Testis (tissue), 5 donors: ENCODE measurements at places on chromosomes 5 and 9. TPM values are rescaled to one million over a fixed set of nuclear protein-coding genes. Genes with fewer than 3 reads are reported as not detected.

Gene IL13
- 73.4 TPM for polyA plus RNA-seq

Gene PCDHB13
- 2.6 TPM for polyA plus RNA-seq

Gene SPINK4
- polyA plus RNA-seq = not detected

GRCh38 chr9:116391306-116391900, 237.8 kb downstream of the PAPPA start:
- no peaks in the 10 kb centered on the region for H3K36me3 ChIP-seq
- H3K27me3 ChIP-seq = no peaks in the 10 kb centered on the region
- DNase-seq = no peak
- H3K27ac ChIP-seq = no peak overlapping the region
- H3K4me1 ChIP-seq = peaks cover 7% of the 10 kb centered on the region

- peak; percentile 40 for DNase-seq
- no peaks in the 10 kb centered on the region for H3K36me3 ChIP-seq
- peak overlapping the region; percentile 35 for H3K27ac ChIP-seq
- H3K4me1 ChIP-seq = peaks cover 18% of the 10 kb centered on the region
- no peaks in the 10 kb centered on the region for H3K27me3 ChIP-seq
- no peak overlapping the region for H3K4me3 ChIP-seq
Measured at GRCh38 chr5:173016598-173017046, 33.1 kb downstream of the ATP6V0E1 start.

- no peaks in the 10 kb centered on the region for H3K36me3 ChIP-seq
- H3K4me3 ChIP-seq = no peak overlapping the region
- H3K27ac ChIP-seq = peak overlapping the region; percentile 73
- no peaks in the 10 kb centered on the region for H3K27me3 ChIP-seq
- peaks cover 68% of the 10 kb centered on the region for H3K4me1 ChIP-seq
Measured at GRCh38 chr9:34254141-34254913, 74.7 kb downstream of the KIF24 start.
